ENCODE measurements at places on chromosomes 11 and 22.

DNA sequence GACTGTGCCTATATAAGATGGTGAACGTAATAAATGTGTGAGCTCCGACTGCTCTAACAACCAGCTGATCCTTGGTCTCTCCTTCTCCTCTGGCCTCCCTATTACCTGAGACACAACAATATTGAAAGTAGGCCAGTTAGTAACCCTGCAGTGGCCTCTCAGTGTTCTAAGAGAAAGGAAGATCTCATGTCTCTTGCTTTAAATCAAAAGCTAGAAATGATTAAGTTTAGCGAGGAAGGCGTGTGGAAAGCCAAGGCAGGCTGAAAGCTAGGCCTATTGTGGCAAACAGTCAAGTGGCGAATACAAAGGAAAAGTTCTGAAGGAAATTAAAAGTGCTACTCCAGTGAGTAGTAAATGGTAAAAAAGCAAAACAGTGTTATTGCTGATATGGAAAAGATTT, 39.5 kb downstream of the HIPK3 start:
- DNase-seq, result no peak

- no peak for DNase-seq
Measured at GRCh38 chr11:43947815-43948214, 5.4 kb downstream of the C11orf96 start.

- no peak for DNase-seq
Measured at GRCh38 chr11:74519710-74520109, 26.2 kb upstream of the LIPT2 start.

- no peak for DNase-seq
Measured at GRCh38 chr11:130190371-130190881, 30.8 kb downstream of the ST14 start.

GRCh38 chr11:72774499-72774898, 19.3 kb downstream of the STARD10 start:
- DNase-seq, result no peak

GRCh38 chr11:14424096-14424495, 65.1 kb upstream of the RRAS2 start:
- DNase-seq, result no peak

DNA sequence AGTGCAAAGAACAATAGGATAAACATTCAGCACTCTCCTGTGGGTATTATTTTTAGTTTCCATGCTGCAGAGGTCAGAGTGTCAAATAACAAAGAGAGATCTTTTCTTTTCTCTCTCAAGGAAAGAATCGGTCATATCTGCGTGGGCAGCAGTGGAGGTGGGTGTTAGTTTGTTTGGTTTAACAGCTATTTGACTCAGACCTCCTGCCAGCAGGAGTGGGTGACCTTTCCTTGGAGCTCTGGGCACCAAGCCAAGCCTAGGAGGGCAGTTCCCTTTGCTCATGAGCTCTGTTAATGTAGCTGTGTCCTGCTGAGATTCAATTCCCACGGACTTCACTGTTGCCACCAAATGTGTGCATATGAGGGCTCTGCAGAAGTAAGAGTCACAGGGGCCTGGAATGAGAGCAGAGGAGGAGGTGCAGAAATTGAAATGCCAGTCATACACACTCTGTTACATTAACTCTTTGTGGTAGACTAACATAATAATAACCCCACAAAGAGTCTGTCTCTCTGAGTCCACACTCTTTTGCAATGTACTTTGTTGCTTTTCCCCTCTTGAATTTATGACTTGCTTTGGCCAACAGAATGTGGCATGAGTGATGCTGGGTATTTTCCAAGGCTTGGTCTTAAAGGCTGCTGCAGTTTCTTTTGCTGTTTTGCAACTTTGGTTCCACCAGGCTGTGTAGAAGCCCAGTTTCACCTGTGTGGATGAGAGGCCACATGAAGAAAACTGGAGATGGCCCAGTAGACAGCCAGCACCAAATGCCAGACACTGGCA, 76.0 kb upstream of the GRK3 start:
- DNase-seq, result no peak

- no peak for DNase-seq
Measured at GRCh38 chr11:726278-727220, 20.5 kb downstream of the EPS8L2 start.

DNA sequence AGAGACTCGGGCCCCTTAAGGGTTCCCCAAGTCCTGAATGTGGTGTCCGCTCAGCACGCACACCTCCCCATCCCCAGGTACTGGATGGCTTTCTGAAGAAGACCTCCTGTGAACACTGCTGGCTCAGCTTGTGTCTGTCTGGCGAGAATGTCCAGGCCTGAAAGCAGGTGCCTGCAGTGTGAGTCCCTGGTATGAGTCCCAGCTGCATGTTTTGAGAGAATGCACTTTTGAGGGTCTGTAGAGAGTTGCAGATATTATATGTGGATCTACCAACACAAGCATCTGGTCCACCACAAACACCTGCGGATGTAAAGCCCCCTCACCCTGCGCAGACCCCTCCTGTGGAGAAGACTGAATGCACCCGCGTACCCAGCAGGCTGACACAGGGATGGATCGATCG, 1308.9 kb downstream of the TBC1D22A start:
- DNase-seq, result no peak

GRCh38 chr22:50162391-50162956, 8.1 kb upstream of the PANX2 start:
- DNase-seq, result no peak

- DNase-seq, result no peak
Measured at GRCh38 chr11:102197670-102198139, 87.5 kb downstream of the YAP1 start.

DNA sequence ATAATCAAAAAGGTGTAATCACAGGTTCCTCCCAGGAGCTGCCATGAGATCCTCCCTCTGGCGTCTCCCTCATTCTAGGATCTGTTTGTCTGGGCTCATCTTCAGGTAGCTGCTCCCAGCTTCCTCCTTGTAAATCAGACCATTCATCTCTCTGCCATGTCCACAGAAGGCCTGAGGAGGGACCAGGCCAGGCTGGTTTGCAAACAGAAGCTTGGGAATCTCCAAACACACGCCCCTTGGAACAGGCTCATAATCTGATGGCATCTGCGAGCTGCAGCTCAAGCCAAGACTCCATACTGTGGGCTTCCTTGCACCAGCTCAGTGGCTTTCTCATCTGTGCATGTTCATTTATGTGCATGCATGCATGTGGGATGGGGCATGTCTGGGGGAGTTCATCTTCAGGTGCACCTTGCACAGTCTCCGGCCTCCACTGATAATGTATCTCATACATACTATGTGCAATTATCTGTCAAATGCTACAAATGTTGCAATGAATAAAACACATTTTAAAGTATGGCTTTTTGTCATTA, 134.9 kb downstream of the NXPE2 start:
- DNase-seq, result no peak

Data from glutamatergic neuron (in vitro differentiated cells).